ENCODE measurements at places on chromosomes 6 and 20.

- DNase-seq, result no peak
Measured at GRCh38 chr6:27834879-27835549, 77.2 kb downstream of the OR2B2 start.

- DNase-seq, result no peak
Measured at GRCh38 chr6:170280689-170281045, 10.2 kb downstream of the DLL1 start.

DNA sequence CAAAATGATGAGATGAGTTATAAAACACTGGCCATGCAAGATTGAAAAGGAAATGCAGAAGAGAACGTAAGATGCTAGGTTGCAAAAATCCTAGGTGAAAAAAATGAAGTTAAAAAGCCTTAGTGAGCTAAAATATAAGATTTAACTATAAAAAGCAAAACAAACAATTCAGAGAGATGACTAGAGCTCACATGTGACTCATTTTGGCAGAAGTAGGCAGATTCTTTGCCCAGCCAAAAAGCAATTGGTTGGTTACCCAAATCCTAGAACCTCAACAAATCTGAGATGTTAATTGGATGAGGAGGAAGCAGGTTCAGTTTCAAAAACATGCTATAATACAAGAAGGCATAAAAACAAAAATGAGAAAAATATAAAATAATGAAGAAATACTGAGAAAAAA lies 249.1 kb downstream of the OGFRL1 start:
- DNase-seq, result no peak

DNA sequence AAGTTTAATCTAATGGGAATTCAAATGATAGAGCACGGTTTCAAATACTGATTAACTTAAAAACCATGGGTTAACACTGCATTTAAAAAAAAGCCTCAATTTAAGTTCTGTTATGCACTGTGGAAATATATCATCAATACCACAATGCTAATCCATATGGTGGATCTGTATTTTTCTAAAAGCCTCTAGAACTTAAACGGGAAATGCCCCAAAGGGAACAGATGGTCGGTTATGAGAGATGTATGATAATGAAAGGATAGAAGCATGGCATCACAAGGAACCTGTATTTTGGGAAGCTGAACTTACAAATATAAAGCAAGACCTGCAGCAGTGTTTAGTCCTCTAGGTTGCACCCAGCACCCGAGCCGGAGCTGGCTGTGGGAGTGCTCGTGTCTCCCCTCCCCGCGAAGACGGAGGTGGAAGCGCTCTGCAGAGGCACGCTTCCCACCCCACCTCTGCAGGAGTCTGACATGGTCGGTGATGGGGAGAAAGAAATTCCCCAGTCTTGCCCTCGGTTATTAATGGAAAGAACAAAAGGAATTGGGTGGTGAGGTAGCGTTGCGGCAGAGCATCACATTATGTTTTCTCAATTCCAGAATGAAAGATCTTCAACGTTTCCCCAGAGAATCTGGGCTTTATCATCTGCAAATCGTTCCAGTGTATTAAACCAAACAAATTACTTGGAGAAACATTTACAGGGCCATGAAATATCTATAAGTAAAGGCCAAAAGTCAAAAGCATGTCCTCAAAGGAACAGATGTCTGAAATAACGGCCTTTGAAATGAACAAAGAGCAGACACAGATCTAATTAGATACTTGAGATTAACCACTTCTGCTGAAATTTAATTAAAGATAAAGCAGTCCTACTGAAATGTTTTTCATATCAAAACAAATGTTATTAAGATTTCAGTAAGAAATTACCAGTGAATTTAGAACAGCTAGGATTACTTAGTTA lies 103.1 kb upstream of the POPDC3 start:
- DNase-seq, result no peak

DNA sequence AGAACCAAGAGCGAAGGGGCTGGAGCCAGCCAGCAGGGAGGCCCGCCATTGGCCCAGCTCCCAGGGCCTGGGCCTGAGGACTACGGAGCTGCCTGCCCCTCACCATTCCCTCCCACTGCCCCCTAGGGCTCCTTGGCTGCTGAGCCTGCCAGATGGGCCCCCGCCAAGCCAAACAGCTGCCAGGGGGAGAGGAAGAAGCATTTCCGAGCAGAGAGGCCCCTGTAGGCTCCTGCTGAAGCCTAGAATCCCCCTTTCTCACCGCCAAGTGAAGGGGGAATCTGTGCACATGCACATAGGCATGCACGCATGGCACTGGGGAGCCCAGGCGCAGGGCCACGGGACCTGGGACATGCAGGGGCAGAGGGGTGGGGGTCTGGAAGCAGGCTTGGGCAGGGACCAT lies 28.5 kb upstream of the MRPS18A start:
- no peak for DNase-seq
